Dermis blood vessel endothelial cell (primary cell): ENCODE measurements at places on chromosomes 7 and 10. TPM values are rescaled to one million over a fixed set of nuclear protein-coding genes. Genes with fewer than 3 reads are reported as not detected.

DNA sequence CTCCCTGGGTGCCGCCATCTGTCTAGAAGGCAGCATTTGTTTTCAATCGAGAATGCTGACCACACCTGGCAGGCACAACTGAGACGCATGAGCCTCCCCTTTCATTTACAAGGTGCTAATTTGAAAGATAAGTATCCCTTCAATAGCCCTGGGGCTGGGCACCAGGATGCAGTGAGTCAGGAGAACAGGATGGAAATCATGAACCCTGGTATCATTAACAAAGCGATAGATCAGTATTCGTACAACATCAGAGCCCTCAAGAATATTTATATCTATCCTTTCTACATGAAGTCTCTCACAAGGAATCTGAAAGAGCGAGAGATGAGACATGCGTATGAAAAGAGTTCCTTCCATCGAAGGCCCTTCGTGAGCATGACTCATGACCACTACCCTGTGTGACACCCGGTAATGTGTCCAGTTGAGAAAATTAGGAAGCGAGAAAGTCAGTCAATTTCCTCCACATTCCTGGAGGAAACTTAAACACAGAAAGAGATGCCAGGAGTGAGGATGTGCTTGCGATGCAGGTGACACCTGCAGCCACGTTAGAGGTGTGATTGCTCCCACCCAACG, 123.1 kb upstream of the PITRM1 start:
- no peak for DNase-seq

GRCh38 chr7:106216923-106217542, 67.8 kb downstream of the NAMPT start:
- peak; percentile 86 for DNase-seq

- DNase-seq, result peak; percentile 70
These were observed 559 bp downstream of the TRA2A start for GRCh38 chr7:23531050-23531793.

Gene SPACDR
- total RNA-seq, result 0.34 and 0.93 TPM in 2 replicates

- no peak for DNase-seq
These were observed 33.0 kb upstream of the AGR3 start for GRCh38 chr7:16914771-16915170.

- DNase-seq, result peak; percentile 5
These were observed 28.6 kb downstream of the KAT6B start for GRCh38 chr10:74855027-74855426.

Gene FGFR2
- total RNA-seq, result 0.42 and 1.7 TPM in 2 replicates

GRCh38 chr10:90965720-90966119, 44.8 kb upstream of the ANKRD1 start:
- no peak for DNase-seq

DNA sequence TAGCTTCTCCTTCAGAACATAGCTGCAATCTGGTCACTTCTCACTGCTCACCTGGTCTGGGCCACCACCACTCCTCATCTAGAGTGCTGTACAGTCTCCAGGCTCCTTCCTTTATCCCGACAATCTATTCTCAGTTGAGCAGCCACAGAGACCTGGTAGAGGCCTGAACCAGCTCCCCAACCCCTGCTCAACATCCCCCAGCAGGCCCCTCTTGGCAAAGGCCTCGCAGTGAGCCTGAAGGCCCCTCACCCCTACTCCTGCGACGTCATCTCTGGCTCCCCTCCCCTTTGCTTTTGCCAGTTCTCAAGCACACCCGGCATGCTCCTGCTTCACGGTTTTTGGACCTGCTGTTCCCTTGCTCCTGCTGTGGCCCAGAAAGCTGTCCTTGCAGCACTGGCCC, 113.9 kb downstream of the ARHGAP22 start:
- no peak for DNase-seq

- DNase-seq, result no peak
These were observed 15.6 kb upstream of the CLDN12 start for GRCh38 chr7:90387470-90388240.

- DNase-seq, result no peak
These were observed 179.9 kb downstream of the AUTS2 start for GRCh38 chr7:69778138-69778537.

- no peak for DNase-seq
These were observed 191.4 kb downstream of the FAM107B start for GRCh38 chr10:14583252-14583651.

DNA sequence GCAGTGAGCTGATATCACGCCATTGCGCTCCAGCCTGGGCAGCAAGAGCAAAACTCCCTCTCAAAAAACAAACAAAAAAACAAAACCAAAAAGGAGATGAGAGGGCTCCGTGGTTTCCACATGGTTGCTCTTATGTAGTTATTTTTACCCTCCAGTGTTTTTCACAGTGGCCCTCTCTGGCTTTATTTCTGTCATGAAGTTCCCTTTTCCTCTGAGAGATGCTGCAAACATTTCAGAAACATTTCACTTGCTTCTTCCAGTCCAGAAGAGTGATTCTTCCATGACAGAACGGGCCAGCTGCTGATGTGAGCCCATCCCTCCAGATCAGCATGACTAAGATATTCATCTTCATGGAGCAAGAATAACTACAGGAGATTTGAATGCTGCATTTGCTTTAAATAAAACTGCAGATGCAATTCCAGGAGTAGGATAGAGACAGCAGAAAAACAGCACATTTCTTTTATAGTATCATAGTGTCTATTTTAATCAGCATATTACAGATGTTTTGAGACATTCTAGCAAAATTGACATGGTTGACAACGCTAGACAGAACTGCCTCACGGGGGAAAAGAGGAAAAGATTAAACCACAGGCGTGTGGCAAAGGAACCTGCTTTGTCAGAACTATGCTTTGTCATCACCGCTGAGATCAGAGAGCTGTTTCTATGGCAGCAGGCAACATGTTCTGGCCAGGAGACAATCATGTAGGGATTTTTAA, 40.3 kb downstream of the NRCAM start:
- peak; percentile 89 for DNase-seq

Gene CCDC7
- 4.3 and 13.6 TPM in 2 replicates for total RNA-seq

Gene SLIT1
- total RNA-seq, result under 0.01 TPM in 1 of 2 replicates, not detected in the other

DNA sequence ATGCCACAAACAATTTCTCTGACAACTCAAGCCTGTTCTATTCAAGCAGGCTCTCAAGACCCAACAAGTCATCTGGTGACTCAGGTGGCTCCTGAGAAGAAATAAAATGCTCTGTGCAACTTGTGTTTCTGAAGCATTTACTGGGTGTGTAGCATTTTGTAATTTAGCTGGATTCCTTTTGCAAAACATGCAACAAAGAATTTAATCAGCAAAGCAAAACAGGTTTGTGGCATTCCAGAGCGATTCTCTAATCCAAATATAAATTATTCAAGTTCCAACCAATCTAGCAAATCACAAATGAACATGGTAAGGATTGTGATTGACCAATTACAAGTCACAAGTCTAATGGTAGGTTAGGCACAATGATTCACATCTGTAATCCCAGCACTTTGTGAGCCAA, 39.8 kb upstream of the C10orf67 start:
- no peak for DNase-seq

DNA sequence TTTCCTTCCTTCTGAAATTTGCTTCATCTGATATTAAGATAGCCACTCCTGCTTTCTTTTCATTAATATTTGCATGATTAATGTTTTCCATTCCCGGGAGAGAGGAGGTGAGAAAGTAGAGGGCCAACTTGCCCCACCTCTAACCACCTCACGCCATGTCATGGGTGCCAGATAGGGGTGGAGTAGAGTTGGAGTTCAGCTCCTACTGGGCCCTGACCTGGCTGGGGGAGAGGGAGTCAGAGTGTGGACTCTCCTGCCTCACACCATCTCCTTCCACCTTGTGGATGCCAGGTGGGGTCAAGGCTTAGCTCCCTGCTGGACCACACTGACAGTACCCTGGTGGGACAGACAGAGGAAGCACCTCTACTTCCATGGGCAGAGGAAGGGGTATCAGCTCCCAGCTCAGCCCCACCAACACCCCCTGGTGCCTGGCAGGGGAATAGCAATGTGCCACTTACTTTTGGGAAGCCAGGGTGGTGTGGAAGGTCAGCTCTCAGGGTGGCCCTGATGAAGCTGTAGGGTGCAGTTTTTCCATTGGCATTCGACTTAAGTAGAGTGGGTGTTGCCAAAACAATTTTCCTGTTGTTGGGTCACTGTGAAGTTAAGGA, 28.0 kb downstream of the CHST12 start:
- peak; percentile 47 for DNase-seq

DNA sequence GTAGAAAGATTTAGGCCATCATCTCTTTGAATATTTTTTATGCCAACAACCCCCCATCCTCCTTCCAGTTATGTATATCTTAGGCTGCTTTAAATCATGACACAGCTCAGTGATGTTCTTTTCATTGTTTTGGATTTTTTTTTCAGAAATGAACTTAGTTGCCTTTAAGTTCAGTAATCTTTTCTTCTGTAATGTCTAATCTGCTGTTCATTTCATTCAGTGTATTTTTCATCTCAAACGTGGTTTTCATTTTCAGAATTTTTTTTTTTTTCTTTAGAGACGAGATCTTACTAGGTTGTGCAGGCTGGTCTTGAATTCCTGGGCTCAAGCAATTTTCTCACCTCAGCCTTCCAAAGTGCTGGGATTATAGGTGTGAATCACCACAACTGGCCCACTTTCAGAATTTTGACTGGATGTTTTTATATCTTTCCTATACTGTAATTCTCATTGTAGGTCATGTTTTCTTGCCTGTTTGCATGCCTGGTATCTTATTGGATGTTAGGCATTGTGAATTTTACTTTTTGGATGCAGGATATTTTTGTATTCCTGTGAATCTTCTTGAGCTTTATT, 8.1 kb downstream of the ZNF487 start:
- DNase-seq, result no peak

DNA sequence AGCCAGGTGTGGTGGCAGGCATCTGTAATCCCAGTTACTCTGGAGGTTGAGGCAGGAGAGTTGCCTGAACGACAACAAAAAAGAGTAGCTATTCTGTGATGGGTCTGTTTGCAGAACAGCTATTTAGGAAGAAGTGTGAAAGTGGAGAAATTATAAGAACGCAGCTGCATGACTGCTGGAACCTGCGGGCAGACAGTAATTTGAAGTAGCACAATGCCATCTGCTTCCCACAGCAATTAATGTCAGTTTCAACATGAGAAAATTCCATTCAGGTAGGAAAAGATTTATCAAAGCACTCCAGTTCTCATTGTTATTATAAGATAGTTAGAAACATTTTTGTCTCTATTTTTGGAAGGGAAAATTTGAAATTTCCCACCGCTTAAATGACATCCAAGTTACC, 21.5 kb downstream of the LAMB1 start:
- no peak for DNase-seq

Gene PNLIPRP2
- total RNA-seq, result not detected in 2 replicates

Gene LIPK
- total RNA-seq, result not detected in 2 replicates

- no peak for DNase-seq
These were observed 23.7 kb downstream of the ABCC2 start for GRCh38 chr10:99806091-99806490.

Gene GIMAP7
- total RNA-seq, result 111 and 145 TPM in 2 replicates

Gene GRID2IP
- 0.05 TPM in 1 of 2 replicates, not detected in the other for total RNA-seq

DNA sequence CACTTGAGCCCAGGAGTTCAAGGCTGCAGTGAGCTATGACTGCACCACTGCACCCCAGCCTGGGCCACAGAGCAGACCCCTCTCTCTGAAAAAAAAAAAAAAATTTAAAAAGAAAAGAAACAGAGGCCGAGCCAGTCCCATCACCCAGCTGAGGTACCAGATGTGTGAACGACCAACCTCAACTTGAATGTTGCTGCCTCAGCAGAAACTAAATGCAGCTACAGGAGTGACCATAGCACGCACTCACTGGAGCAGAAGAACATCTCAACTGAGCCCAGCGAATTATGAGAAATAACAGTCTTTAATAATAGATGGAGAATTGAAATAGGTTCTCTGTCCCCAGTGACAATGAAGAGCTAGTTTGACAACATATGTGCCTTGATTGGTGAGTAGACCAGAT, 53.1 kb upstream of the ST8SIA6 start:
- no peak for DNase-seq

DNA sequence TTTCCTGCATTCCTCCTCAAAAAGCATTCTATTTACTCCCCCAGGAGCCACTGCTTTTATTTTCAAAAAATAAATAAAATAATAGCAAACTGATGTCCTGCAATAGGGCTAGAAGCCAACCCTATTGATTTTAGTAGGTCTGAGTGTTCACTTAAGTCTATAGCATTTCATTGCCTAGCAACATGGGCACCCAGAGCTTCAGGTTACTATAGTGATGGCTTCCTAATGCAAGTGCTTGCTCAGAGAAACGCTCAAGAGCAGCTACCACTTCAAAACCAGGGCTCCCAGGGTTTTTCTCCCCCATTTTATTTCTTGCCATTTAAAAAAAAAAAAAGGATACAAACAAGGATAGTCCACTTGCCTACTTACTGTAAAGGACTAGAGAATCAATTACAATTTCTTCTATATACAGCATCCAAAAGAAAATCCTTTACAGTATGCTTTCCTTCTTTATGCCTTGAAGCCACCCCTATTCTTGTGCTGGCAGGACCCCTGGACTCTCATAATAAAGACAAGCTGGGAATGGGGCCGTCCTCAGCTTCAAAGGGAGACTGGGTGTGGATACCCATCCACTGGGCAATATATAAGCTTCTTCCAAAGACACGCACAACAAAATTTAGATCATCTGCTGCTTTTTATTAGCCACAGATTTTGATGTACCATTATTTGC, 133.3 kb downstream of the VPS41 start:
- DNase-seq, result no peak

Gene EFCAB10
- not detected in 2 replicates for total RNA-seq

DNA sequence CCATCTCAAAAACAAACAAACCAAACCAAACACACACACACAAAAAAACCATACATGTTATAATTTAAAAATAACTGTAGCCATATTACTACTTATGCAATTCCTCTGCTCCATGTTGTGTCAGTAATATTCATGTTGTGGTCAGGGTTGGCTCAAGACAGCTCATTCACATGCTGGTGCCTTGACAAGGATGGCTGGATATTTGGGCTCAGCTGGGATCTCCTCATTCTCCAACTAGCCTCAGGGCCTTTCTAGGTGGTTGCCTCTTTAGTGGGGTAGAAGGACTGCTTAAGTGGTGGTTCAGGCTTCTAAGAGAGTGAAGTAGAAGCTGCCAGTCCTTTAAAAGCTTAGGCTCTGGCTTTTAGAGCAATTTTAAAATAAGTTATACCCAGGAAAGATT, 189.3 kb downstream of the ADRA2A start:
- no peak for DNase-seq

- DNase-seq, result no peak
These were observed 343.7 kb downstream of the WDR11 start for GRCh38 chr10:121194696-121195523.

DNA sequence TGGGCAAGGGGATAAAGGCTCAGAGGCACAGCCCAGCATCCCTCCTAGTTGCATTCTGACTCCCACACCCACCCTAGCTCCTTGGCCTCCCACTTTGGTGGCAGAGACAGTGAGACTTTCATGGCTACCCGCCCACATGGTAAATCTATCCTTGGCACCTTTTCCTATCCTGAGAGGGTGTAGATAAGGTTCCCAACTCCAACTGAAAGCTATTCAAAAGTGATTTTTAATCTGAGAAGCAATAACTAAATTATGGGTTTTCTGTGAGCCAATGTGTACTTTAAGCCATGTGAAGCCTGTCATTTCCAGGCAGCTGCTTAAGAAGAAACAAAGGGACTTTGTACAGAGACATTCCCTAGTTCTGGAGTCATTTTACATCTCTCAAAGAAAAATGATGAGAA, 9.1 kb downstream of the LAMB1 start:
- no peak for DNase-seq

- peak; percentile 53 for DNase-seq
These were observed 20.7 kb upstream of the CFTR start for GRCh38 chr7:117458977-117459583.

Gene TUBAL3
- 0.28 and 0.34 TPM in 2 replicates for total RNA-seq

Gene AKR1C4
- not detected in 2 replicates for total RNA-seq

Gene DENND2A
- total RNA-seq, result 0.14 and 1.0 TPM in 2 replicates
